ENCODE measurements at places on chromosomes 2 and 18.

DNA sequence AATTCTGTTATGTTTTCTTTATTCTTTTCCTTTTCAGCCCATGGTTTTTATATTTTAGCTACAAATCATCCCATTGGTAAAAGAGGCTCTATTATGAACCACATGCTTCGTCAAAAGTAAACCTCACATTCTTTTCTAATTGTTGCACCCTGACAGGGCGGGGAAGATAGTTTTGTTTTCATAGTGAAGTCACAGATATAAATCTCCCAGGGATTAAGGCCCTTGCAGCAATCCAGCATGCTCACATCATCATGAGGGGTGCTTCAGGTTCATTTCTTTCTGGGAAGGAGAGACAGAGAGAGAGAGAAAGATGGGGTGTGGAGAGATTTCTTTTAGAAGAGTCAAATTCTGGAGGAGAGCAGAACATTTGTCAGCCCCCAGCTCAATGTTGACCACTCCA lies 124.5 kb upstream of the CDC42EP3 start:
- peak; percentile 57 for DNase-seq

DNA sequence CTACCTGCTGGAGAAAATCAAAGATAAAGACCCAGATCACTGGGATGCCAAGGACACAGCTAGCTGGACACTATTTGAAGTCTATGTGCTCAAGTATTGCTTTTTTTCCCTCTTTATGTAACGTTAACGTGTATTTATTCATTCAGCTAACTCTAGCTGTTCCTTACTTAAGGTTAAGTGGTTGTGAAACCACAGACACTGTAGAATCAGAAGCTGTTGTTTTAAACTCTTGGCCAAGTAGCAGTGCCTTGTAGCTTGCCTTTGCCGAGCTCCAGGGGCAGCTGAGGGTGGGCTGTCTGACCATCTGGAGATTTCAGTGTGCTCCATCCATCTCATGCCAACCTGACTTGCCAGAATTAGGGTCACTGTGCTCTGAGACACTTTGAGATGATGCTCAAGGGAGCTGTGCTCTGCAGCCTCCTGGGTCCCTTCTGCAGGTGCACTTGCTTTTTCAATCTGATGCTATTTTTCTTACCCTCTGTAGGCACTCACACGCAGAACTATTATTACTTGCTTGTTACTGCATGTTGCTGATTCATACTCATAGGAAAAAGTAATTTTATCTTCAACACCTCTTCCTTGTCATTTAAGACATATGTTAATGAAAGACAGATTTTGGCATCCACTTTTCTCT lies 116.2 kb downstream of the METTL8 start:
- no peak for DNase-seq

DNA sequence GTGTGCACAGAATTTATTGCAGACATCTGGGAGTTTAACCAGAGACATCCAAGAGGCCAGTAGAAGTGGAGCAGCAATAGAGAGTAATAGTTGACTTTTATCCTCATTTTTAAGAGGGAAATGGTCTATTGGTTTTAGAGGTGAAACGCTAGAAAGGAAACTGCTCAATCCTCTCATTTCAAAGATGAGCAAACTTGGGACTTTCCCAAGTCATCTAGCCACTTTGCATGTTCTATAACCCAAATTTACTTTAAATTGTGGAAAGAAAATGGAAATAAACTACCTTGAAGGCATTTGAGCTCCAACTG lies 601.7 kb downstream of the ARHGAP15 start:
- DNase-seq: no peak

- DNase-seq: no peak
Observed at GRCh38 chr2:68317971-68318913, 1.5 kb downstream of the CNRIP1 start.

DNA sequence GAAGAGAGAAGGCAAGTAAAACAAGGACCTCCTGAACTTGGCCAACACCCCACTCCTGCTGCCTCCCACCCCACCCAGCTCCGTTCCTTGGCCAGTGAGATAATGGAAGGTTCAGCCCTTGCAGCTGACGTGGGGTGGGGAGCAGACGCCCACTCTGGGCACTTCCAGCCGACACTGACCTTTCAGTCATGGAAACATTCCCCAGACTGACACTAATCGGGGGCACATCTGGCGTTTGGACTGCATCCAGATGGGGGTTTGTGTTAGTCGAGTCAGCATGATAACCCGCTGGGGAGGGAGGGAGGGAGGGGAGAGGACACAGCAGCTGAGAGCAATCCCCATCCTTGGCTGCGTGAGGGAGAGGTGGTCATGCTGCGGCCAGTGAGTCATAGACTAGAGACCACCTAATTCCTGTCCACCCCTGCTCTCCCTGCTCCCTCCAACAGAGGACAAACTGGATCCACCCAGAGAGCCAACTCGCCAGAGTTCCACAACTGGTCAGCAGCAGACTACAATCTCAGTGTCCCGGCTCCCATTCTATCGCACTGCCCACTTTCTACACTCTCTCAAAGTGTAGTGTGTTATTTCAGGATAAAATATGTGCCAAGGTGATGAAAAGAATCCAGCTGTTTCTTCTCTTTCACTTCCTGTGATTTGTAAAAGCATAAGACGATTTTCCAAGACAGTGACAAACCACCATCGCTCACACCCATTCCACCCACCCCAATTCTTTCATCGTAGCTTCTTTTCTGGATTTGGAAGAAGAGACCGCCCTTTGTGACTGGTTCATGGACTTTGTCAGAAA lies 115.4 kb upstream of the PKDCC start:
- DNase-seq: no peak

GRCh38 chr18:65091744-65092329 lies 659.0 kb upstream of the CDH7 start:
- peak; percentile 3 for DNase-seq

GRCh38 chr18:64254399-64255093 lies 105.7 kb upstream of the LINC00305 start:
- DNase-seq: no peak

Measured in T47D (cell line).